Right ventricle myocardium superior (tissue), 1 donor: ENCODE measurements at places on chromosomes 1 and 21.
A peak's percentile ranks its signal among the peaks of the same experiment; 100 is the strongest.

- DNase-seq: no peak
These were observed 7.1 kb upstream of the DDI2 start for GRCh38 chr1:15610167-15610566.

DNA sequence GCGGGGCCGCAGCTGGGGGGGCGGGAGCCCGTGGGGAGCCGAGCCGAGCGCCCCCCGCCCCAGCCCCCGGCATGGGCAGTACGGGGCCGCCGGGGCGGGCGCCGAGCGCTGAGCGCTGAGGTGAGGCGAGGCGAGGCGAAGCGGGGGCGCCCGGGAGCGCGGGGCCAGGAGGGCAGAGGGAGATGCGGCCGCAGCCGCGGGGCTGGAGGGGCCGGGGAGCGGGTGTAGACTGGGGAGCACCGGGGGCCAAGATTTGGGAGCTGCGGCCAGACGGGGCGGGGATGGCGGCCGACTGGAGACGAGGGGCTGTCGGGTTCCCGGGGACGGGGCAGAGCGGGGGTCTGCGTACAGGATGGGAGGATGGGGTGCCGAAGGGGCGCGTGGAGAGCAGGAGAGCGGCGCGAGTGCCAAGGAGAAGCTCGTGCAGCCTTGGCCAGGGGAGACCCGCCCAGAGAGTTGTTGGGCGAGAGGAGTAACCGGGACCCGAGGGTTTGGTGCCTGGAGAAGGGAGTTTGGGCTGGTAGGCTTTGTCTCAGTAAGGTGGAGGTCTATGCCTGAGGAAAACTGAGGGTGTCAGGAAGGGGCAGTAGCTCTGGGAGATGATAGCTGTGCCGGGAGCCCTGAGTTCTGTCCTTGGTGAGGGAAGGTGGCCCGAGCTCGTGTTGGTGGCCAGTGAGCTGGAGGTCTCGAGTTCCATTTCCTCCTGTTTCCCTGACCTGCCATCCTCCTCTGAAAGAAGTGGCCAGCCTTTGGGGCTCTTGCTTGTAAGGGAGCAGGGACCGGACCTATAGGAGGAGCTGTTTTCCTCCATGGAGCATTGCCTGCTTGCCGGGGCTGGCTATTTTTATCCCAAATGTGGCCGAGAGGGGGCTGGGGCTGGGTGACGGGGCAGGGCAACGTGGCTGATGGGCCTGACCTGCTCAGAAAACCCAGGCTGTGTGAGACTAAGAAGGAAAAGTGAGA lies 539 bp downstream of the ATP8B2 start:
- peak; percentile 71 for DNase-seq

DNA sequence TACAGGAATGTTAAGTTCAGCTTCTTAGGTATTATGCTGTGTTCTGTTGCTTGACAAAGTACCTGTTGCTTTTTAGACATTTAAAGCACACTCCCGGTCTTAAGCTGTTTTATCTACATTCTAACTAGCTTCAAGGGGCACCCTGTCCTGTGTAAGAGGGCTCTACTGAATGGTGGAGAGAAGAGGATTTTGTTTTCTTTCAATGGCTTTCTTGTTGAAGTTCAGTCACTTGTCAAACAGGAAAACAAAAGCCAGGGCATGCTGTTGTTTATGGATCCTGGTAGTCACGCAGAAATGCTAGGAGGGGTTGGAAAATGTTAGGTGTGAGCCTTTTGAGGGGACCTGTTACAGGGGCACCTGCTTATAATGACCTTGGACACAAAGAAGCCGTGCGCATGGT lies 30.7 kb downstream of the PGM1 start:
- no peak for DNase-seq

DNA sequence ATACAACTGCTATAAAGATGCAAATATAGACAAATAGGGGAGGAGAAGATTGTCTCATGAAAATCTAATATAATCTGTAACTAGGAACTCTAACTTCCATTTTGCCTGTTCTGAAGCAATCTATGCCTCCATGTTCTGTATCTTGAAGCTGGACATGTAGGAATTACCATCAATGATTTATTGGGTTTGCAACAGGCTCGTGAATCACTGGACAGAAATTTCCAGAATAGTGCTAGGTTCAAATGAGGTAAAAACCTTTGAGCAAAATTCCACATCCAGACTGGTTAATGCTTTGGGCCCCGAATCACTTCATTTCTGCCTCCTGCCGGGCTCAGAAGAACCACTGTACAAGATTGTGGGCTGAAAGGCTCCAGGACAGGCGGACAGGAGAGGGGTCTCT lies 110.7 kb upstream of the CTTNBP2NL start:
- no peak for DNase-seq

DNA sequence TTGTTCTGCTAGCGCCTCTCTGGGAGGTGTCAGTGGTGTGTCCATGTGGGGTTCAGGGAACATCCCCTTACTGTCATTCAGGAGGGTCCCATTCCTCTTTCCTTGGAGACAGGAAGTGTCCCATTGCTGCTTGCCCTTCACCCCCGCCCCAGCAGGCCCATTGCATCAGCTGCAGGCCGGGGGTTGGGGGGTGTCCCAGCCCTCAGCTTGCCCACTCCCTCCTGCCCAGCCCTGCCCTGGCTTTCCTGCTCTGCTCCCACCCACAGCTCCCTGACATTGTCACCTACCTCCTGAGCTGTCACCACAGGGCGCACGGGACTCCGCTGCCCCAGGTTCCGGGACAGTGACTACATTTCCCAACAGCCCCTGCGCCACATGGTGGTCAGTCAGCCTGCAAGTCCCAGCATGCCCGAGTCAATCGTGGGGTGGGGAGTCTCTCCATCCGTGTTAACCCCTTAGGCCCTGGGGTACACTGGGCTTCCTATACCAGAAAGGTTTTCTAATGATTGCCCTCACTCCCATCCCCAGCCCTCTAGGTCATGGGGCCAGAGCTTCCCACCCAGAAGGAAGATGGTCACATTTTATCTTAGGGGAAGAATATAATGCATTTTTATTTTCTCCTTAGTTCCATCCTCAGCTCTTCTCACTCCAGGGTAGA lies at the start of gene INPP5B:
TSS of gene INPP5B (minus strand) at position 351 of the 658 bp plus-strand sequence. CDS start 745 bp downstream, outside the sequence.
- DNase-seq: peak; percentile 93

DNA sequence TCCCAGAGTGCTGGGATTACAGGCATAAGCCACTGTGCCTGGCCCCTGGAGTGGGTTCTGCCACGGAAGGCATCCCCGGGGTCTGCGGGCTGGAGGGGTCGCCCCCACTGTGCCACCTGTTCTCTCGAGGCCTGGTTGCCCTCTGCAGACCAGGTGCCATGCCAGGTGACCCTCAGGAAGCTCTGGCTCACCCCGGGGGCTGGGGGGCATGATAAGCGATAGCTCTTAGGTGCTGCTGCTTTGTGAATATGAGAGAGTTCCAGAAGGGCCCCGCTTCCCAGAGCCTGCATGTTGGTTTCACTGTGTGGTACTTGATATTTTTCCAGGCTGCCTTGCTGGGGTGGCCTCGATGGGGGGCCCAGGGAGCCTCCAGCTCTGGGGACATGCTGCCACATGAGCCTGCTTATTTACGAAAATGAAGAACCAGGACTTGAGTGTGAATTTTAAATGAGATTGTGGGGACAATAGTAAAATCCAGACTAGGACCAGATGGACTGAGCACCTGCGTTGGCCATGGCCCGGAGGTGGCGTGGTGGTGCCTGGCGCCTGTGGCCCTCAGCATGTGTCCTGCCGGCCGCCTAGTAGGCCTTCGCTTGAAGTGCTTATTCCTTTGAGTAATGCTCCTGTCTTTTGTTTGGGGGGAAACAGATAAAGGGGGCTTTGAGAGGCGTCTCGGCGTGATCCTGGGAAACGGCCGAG lies 7.3 kb downstream of the SKI start:
- DNase-seq: peak; percentile 46

DNA sequence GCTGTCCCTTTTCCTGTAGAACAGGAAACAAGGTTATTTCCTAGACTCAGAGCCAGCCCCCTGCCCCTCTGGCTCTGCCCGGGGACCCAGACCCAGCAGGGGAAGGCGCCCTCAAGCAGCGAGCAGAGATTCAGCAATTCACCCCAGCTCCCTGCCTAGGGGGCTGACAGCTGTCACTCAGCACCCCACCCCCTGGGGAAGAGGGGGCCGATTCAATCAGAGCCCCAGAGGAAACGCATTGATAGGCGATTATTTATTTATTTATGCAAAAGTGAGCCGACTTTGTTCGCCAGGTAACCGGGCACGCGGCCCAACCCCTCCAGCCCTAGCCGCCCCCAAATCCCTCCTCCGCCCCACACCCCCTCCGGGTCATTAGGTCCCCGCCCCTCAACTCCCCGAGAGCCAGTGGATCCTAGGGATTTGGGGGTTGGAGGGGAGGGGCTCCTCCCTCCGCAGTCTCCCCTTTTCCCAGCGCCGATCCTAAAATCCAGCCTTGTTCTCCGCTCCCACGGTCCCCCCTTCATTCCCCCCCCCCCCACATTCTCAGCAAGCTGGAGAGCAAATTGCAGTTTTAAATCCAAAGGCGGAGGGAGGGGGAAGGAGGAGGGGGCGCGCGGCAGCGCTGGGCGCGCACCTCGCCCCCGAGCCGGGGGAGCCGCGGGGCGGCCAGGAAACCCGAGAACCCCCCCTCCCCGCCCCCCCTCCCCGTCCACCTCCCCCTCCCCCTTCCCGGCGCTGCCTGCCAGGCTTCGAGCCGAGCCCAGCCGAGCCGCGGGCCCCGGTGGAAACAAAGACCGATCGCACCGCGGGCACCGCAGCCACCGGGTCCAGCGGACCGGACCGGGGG lies 1.3 kb downstream of the AHDC1 start:
- DNase-seq: peak; percentile 71

DNA sequence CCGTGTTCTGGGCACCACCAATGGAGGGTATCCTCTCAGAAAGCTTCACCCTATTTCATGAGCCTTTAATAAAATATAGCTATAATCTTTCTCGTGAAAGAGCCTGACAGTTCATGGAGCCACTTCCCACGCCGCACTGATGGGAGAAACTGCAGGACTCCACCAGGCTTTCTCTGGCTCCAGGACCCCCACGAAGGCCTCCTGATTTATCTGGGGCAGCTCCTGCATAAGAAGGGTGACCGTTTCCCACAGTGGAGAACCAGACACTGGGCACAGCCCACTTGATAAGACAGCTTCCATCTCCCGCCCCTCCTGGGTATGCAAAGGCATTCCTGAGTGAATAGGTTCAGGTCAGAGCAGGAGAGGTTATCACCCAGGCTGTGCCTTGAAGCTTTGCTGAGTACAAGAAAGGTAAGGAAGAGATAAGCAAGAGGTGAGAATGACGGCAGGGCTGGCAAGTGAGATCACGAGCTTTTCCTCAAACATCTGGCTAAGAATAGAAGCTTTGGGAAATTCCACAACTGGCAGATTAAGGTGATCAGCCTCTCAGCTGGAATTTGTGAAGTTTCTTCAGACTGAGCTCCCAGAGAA lies 499.8 kb downstream of the KIF26B start:
- no peak for DNase-seq

- DNase-seq: no peak
These were observed 158.9 kb upstream of the PROX1 start for GRCh38 chr1:213828867-213829266.

DNA sequence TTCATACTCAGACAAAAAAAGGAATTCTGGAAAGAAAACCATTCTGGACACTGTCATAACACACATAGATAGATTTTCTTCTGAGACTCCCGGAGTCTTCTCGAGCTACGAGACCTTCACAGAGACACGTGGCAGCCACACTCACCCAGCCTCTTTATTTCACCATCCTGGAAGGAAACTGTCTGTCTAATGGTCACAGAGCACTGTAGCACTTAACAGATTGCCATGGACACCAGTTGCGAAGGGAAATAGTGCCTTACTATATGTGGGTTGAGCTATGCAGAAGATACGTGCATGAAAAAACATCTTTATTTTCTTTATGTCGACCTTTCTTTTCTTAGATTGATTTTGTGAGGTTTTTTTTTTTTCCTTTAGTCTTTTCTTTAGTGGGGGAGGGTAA lies 57.9 kb downstream of the ZP4 start:
- DNase-seq: no peak
